PC-3 (cell line): ENCODE measurements at places on chromosomes 1 and 21.

GRCh38 chr1:20262810-20263534, 27.7 kb upstream of the VWA5B1 start:
- DNase-seq: no peak

GRCh38 chr1:77542813-77543420, 139.5 kb downstream of the ZZZ3 start:
- DNase-seq: no peak

- DNase-seq: no peak
Measured at GRCh38 chr1:212328248-212328647, 43.0 kb downstream of the PPP2R5A start.

- DNase-seq: peak; percentile 29
Measured at GRCh38 chr1:220631238-220631815, 58.8 kb upstream of the C1orf115 start.

DNA sequence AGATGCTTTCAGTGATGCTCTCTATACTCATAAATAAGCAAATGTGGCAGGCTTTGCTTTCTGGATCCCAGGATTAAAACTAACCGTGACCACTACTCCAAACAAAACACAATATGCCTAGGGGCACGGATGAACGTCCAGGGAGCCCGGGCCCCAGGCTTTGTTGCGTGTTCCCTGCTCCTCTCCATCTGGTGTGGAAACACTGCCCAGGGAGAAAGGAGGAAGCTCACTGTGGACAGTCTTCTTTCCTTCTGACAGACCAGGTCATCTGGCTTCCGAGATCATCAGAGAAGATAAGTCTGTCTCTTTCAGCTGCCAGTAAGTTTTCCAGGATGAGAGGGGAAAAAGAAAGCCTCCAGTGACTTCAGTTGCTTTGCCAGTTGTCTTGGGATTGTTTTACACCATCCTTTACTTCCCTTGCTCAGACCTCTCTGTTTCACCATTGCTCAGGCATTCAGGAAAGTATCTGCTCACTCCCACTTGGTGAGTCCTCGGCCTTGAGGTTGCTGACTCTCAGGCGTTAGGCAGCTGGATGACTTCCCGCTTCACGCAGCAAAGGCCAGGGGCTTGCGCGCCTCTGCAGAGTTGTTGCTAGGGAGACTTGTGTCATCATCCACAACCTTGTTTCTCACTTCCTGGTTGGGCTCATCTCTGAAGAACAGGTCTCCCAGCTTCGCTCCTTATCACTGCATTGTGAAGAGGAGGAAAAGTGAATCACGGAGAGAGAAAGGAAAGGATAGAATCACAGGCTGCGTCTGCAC, 20.6 kb upstream of the PGD start:
- peak; percentile 80 for DNase-seq

GRCh38 chr1:64516803-64517568, 47.1 kb downstream of the CACHD1 start:
- peak; percentile 57 for DNase-seq

- DNase-seq: no peak
Measured at GRCh38 chr1:24825174-24825573, 79.9 kb downstream of the CLIC4 start.

DNA sequence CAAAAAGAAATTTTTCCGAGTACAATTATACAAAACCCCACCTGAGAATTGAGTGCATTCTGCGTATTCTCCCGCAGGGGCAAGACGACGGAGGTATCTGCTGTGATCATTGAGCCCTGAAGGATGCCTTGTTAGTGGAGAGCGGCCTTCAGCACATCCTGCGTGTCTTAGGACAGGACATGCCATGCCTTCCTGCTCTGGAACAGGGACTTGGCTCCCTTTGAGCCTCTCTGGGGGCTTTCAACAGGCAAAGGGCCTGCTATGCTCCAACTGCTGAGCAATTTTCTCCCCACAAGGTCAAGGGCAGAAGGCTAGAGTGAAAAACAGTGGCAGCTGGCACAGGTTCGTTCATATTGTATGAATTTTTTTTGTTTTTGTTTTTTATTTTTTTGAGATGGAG, 52.4 kb downstream of the TOR1AIP2 start:
- DNase-seq: no peak

DNA sequence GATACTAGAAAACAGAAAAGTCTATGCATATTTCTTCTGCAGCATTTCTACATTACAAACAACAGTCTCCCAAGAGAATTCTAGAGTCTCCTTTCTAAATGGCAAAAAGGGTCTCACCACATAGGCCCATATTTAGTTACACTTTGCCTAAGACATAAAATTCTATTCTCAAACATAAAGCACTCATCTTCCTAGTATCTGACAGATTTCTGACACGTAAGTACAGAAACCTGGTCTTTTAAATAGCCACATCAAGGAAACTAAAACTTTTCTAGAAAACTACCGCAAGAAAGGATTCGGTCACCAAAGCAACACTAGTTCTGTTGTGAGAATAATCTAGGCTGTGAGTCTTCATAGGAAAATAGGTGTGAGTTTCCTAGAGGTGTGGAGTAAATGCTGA, 33.6 kb upstream of the CTSK start:
- DNase-seq: no peak

DNA sequence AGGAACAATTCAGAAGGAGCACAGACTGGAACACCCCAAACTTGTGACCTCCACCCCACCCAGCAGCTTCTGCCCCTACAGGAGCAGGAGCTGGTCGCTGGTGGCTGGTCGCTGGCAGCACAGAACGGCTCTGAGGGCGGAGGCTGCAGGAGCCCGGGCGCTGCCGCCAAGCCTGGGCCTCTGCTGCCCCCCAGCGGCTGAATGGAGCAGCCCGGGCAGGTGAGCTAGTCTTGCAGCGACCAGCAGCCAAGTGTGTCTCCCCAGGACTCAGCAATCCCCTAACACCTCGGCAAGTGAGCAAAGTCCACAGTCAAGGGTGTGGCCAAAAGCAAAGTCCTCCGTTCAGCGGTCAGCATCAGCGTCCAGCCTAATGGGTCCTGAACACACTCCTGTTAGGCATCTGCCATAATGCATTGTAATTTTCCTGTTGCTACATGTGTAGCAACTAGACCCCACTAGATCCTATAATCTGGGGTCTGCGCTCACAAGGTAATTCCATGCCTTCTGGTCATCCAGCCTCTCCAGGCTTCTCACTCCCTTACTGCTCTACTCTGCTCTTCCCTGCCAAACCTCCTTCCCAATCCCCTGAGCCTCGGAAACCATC, 12.1 kb upstream of the GJB5 start:
- DNase-seq: peak; percentile 85

GRCh38 chr1:46767649-46768282, 31.1 kb upstream of the CYP4B1 start:
- no peak for DNase-seq

DNA sequence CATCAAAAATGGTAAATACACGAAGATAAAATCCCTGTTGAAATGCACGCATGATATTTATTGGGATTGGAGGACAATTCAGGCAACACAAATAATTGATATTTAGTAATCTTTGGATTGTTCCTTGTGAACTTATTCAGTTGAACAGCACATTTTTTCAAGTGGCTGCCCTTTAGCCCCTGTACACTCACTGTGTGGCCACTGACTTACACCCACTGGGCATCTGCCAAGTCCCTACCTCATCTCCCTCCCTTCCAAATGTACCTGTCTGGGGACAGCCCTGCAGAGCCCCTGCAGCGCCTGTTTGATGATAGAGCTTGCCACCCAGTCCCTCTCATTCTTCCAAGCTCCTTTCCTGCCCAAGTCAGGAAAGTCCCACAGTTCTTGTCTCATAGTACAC, 154.3 kb downstream of the GLUL start:
- peak; percentile 32 for DNase-seq

- no peak for DNase-seq
Measured at GRCh38 chr1:82994616-82995263, 1004.2 kb downstream of the TTLL7 start.

DNA sequence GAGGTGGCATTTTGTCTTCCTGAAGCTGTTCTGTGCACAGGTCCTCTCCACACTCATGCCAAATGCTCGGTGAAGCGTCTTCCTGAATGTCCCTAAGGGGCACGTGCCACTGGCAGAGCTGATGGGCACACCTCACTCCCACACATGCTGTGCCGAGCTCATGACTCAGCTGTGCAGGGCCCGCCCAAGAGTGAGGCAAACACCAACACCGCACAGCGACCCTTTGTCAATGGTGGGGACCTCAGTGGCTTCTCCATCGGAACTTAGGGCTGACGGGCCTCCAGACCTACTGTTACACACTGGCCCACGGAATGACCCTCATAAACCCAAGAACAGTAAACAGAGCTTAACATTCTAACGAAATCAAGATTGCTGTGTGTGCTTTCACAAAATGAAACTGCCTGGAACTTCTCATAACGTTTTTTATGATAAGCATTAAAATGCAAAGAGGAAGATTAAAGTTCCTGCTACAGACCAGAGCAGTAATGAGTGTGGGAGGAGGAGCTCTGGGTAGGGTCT, 89.3 kb downstream of the SIM2 start:
- DNase-seq: peak; percentile 74

GRCh38 chr1:39776400-39776713, 5.2 kb upstream of the OXCT2 start:
- no peak for DNase-seq

DNA sequence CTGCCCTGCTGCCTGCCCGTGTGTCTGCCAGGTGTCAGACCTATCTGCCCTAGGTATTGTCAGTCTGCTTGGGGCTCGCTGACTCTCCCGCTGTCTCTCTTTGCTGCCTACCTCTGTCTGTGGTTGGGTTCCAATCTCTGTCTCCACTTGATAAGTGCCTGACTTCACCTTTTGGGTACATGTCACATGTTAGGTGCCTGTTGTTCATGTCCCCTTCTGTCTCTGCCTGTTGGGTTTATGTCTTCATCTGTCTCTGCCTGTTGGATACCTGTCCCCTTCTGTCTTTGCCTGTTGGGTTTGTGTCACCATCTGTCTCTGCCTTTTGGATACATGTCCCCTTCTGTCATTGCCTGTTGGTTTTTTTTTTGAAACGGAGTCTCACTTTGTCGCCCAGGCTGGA, 14.6 kb downstream of the RPS6KA1 start:
- no peak for DNase-seq

- no peak for DNase-seq
Measured at GRCh38 chr1:61213245-61214011, 131.1 kb downstream of the NFIA start.

DNA sequence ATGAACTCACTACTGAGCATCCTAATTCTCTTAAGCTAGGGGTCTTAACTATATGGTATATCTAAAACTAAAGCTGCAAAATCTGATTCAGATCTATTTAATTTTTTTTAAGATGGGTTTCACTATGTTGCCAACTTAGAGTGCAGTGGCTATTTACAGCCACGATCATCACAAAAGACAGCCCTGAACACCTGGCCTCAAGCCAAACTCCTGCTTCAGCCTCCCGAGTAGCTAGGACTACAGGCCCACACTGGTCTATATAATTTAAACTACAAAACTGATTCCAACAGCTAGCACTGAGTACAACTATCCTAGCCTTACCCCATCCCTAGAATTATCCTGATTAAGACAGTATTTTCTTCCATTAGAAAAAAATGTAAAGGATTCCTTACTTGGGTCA, 37.1 kb downstream of the EIF4G3 start:
- no peak for DNase-seq

DNA sequence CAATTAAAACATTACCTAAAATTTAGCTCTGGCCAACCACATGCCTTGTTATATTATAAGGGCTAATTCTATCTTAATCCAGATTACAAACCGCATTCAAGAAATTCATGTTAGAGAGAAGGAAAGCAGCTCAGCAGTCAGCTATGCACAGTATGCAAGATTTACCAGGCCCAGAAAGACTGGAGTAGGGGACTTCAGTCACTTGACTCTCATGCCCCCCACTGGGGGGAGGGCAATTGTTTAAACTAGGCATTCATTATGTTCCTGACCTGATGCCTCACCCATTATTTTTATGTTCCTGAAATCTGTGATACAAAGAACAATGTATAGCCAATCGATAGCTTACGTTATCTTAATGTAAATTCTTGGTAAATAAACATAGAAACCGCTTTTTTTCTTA, 96.9 kb downstream of the ZNF644 start:
- no peak for DNase-seq

DNA sequence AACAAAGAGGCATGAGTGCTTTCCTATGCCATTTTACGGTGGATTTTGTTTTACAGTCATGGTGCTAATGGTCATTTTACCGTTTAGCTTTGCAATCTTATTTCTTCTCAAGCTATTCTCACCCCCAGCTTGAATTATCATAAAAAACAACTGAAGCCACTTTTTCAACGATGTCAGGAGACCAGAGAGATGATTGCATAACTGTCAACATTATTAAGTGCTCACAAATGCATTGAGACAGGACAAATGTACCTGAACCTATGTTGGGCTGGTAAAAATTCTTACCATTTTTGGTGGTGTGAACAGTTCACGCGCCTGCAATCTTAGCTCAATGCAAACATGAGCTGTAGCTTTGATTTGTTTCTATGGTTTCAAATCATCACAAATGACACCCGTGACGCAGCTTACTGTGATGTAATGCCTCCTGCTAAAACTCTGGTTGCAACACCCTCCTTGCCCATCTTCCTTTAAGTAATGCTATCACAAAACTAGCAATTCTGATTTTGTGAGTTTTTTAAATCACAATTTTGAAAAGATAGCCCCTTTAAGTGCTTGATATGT, 104.4 kb downstream of the UCHL5 start:
- no peak for DNase-seq

- DNase-seq: peak; percentile 55
Measured at GRCh38 chr1:61692155-61692800, 32.7 kb downstream of the TM2D1 start.

DNA sequence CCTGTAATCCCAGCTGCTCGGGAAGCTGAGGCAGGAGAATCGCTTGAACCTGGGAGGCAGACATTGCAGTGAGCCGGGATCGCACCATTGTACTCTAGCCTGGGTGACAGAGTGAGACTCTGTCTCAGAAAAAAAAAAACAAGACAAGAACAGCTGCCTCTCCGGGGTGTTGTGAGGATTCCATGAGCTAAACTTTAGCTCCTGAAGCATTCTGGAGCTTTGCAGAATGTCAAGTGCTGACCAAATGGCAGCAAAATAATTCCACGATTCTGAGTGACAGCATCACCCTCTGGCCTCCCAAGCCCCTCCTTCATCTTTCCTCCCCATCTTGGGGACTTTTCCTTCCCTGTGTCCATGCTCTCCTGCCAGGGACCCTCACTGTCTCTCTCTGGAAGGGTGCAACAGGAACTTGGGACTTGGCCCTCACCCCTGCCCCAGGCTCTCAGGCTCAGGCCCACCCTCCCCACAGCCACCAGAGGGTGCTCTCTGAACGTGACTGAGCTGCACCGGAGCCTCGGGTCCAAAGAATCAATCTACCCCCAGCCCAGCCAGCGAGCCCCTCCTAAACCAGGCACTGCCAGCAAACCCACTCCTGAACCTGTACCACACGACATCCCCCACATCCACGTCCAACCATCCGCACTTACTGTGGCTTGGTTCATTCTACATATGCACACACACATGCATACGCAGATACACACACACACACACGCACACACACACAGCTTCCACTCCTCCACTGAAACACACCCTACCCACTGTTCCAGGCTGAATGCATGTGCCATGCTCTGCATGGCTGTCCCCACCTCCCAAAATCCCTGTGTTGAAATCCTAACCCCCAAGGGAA, 45.7 kb downstream of the ACOT7 start:
- peak; percentile 63 for DNase-seq

- DNase-seq: no peak
Measured at GRCh38 chr1:227773558-227773957, 38.3 kb downstream of the SNAP47 start.

- peak; percentile 94 for DNase-seq
Measured at GRCh38 chr1:220094016-220094911, at the start of gene IARS2. Gene IARS2 (plus strand): TSS chr1:220094132. CDS start chr1:220094217, 85 bp downstream.
